Osteocyte (in vitro differentiated cells): ENCODE measurements at places on chromosomes 4 and X. TPM values are rescaled to one million over a fixed set of nuclear protein-coding genes. Genes with fewer than 3 reads are reported as not detected.

SNCA gene
- 7.9 and 8.8 TPM in 2 replicates for total RNA-seq

SERTM2 gene
- total RNA-seq = not detected in 2 replicates

DNA sequence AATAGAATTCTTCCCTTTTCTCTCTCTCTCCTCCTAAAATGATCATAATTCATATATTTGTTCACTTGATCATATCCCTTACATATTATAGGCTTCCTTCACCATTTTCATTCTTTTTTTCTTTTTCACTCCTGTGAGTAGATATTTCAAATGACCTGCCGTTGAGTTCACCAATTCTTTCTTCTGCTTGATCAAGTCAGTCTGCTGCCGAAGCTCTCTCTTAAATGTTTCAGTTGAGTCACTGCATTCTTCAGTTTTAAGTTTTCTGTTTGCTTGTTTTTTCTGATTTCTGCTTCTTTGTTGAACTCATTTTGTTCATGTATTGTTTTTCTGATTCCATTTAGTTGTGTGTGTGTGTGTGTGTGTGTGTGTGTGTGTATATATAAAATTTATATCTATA is 354.3 kb downstream of the GPAT3 start:
- DNase-seq = no peak

DNA sequence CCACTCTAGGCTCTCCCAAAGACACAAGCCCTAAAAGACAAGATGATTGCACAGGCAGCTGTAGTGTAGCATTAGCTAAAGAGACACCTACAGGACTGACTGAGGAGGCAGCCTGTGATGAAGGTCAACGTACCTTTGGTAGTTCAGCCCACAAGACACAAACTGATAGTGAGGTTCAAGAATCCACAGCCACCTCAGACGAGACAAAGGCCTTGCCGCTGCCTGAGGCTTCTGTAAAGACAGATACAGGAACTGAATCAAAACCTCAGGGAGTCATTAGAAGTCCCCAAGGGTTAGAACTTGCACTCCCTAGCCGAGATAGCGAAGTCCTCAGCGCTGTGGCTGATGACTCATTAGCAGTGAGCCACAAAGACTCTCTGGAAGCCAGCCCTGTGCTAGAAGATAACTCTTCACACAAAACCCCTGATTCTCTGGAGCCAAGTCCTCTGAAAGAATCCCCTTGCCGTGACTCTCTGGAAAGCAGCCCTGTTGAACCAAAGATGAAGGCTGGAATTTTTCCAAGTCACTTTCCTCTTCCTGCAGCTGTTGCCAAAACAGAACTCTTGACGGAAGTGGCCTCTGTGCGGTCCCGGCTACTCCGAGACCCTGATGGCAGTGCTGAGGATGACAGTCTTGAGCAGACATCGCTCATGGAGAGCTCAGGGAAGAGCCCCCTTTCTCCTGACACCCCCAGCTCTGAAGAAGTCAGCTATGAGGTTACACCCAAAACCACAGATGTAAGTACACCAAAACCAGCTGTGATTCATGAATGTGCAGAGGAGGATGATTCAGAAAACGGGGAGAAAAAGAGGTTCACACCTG is 306.3 kb downstream of the ANK2 start:
- DNase-seq = no peak

GRCh38 chrX:136754651-136755050 is 26.1 kb downstream of the ARHGEF6 start:
- no peak for DNase-seq
